ENCODE measurements at places on chromosomes 7 and 10.

GRCh38 chr10:132360766-132361447, 28.9 kb downstream of the LRRC27 start:
- peak; percentile 4 for DNase-seq

DNA sequence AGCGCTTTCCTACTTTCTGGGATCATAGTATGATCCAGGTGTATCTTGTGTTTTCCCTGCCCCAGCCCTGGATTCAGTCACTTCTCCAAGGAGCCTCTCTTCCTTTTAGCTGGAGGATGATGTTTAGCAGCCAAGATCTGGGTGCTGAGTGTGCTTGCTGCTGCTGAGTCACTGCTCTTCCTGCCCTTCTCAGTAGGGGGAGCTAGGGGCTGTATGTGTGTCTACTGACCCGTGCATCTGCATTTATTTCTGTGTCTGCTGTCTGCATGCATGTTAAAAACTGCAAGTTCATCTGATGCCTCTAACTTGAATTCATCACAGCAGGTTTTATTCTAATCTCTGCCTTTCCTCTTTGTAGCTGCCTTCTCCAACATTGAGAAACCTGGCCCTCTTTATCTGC, 31.6 kb downstream of the MGMT start:
- no peak for DNase-seq

- DNase-seq: peak; percentile 43
These were observed 41.8 kb downstream of the ASZ1 start for GRCh38 chr7:117385363-117386109.

DNA sequence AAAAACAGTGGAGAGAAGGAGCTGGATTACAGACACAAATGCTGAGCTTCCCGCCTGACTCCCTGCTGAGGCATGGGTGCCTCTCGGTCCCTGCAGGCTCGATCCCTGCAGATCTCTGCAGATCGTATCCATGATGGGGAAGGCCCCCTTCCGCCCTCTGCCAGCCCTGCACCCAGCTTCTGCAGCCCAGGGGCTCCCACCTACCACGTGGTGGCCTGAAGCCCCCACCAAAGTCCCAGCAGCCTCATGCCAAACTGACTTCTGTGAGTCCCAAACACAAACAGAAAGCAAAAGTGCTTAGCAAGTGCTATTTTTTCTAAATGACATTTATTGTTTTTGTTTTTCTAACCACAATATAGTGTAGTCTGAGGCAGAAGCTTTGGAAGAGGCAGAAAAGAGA, 127.1 kb upstream of the CHST15 start:
- no peak for DNase-seq

DNA sequence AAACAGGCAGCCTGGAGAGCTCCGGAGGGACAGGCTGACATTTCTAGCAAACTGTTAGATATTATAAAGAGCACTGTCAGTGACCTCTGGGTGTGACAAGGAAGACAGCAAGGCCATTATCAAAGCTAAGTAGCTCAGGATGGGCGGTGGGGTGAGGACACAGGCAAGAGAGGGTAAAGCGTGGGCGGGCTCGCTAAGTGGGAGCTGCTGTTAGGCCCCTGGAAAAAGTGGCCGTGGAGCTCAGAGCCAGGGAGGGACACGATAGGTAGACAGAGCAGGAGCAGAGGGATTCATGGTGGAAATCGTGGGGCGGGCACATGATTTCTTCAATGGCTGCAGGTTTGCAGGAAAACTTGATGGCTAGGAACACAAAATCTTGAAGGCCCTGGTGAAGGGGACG, 51.4 kb upstream of the NPS start:
- DNase-seq: no peak

Measured in NCI-H69 (cell line).